ENCODE measurements at places on chromosomes 12 and 14. TPM values are rescaled to one million over a fixed set of nuclear protein-coding genes. Genes with fewer than 3 reads are reported as not detected.

KLRC4 gene
- polyA plus RNA-seq, result not detected

ARL1 gene
- 145 TPM for polyA plus RNA-seq

CLEC4D gene
- 0.43 TPM for polyA plus RNA-seq

DNA sequence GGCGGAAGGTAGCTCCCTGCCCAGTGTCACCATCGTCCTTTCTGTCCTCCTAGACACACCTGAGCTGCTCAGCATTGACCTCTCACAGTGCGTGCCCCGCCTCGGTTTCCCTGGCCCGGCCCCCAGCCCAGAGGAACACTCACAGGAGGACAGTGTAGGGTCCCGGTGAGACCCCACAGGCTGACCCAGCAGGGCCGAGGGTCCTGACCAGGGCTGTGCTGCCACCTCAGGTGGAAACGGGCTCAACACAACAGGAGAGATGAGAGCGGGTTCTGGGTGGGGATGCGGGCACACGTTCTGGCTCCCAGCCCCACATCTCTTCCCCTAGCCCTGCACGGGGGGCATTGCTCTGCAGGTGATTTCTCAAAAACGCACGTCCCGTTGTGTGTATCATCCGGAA lies 98.1 kb downstream of the PIWIL1 start:
- DNase-seq, result no peak

- DNase-seq, result no peak
These were observed 81.0 kb upstream of the SCAF11 start for GRCh38 chr12:46071335-46071734.

GRCh38 chr12:92511786-92512185 lies 191.0 kb upstream of the PLEKHG7 start:
- DNase-seq, result no peak

DNA sequence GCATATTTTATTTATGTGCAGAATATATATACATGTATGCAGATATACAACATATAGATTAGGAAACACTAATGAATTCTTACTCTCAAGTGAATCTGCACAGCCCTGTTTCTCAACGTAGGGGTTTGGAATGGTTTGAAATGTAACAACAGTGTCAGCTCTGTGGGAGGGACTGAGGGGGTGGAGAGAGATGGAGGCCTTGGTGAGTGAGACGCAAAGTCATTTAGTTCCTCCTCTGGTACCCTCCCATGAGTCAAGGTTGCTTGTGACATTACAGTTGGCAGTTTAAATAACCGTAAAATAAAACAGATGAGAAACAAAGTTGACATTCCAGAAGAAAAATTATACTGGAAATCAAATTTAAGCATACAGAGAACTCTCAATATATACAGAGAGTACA lies 313.0 kb upstream of the PRKD1 start:
- DNase-seq, result no peak

Data from left kidney (tissue), 8 donors.